ENCODE measurements at places on chromosomes 7 and 10.

GRCh38 chr7:27714831-27715444 is 25.0 kb upstream of the TAX1BP1 start:
- DNase-seq: no peak

DNA sequence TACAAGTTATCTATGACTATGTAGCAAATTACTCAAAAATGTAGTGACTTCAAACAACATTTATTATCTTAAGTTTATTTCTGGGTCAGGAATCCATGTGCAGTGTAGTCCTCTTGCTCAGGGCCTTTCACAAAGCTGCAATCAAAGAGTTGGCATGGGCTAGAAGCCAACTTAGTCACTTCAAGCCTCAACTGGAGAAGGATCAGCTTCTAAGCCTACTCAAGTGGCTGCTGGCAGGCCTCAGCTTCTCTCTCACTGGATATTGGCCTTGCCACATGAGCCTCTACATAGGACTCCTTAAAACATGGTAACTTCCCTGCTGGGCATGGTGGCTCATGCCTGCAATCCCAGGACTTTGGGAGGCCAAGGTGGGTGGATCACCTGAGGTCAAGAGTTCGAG is 5.0 kb upstream of the NFE2L3 start:
- no peak for DNase-seq

DNA sequence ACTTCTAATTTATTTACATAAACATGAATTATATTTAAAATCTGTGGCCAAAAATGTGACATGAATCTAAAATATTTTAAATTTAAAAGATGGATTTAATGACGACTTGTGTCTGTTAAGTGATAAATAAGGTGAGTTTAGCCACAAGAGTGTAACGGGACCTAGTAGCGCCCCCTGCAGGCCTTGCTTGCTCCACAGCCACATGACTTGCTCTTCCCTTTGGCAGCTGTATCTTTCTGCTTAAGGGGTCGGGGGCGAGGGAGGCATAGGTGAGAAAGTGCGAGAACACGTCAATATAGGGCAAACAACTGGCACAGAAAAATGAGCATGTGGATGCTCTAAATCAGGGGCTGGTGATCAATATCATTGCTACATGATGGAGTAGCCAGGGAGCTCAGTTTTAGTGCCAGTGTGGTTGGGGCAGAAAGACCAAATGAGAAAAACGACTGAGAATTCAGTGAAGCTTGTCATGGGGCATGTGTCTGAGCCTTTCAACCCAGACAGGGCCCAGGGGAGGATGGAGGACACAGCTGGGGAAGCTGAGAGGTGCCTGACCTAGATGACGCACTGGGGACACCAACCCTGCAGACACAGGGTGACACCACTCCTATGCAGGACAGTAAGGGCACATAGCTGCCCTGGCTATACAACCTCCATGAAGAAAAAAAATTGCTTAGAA is 49.8 kb downstream of the PAXIP1 start:
- DNase-seq: peak; percentile 69

DNA sequence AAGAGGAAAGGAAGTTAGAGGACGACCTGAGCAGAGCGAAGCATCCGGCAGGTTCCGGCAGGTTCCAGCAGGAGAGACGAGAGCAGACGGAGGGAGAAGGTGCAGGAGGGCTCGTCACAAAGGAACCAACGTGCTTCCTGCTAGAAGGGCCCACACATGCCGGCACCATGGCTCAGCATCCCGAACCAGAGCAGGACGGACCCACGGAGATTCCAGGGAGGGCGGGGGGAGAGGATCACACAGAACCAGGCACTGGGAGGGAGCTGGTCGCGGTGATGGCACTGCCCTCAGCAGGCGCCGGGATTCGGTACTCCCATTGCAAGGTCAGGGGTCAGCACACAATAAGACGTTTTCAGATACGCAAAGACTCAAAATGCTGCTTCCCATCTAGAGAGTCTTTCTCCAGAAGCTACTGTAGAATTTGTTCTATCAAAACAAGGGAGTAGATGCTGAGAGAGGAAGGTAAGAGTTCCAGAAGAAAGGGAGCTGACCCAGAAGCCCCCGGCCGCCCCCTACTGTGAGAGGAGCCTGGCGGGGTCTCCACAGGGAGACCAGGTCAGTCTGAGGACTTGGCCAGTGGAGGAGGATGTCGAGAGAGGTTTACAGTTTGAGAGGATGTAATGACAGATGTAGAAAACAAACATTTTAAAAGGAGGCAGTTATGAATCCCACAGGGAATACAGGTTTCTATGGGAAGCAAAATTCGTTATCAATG is 23.6 kb upstream of the PWWP2B start:
- no peak for DNase-seq

GRCh38 chr10:94083662-94084265 is 90.0 kb downstream of the PLCE1 start:
- no peak for DNase-seq

GRCh38 chr7:149743476-149744255 is 29.7 kb downstream of the ZNF467 start:
- DNase-seq: no peak
